ENCODE measurements at places on chromosomes 7 and 10.

- peaks cover 29% of the 10 kb centered on the region for H3K36me3 ChIP-seq
- H3K4me1 ChIP-seq = peaks cover 9% of the 10 kb centered on the region
- DNase-seq = no peak
These were observed 172.1 kb upstream of the AOAH start for GRCh38 chr7:36896418-36896817.

GRCh38 chr7:134639061-134639460 is 7.6 kb upstream of the BPGM start:
- no peak overlapping the region for H3K4me3 ChIP-seq
- H3K27ac ChIP-seq = no peak overlapping the region
- no peak for DNase-seq
- H3K27me3 ChIP-seq = no peaks in the 10 kb centered on the region

DNA sequence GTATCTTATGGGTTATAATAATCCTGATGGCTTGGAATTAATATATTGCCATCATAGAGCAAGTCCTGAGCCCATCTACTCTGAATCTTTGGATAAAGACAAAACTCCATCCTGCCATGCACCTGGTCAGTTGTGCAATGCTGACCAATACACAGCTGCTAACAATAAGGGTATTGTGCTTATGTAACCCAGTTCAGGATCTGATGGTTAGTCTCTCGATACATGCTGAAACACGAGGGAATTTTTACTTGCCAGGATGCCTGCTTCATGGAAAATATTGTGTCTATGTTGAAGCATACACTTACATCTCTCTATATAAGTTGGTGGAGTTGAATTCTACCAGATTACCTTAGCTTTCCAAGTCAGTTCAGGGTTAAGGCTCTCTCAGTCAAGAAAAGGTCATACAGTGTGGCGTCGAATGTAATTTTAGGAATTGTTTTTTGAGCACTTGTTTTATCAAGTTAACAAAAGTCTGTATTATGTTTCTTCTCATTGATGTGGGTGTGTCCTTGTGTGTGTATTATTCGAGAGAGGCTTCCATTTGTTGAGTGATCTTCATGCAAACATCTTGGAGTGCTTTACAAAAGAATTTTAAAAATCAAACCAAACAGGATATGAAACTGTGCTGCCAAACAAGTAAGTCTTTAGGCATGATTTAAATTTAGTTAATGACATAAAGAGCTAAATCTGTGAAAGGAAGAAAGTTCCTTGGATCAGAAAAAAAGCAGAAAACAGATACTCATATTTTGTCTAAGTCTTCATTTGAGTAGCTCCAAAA is 449.1 kb downstream of the SUGCT start:
- no peaks in the 10 kb centered on the region for H3K4me1 ChIP-seq
- no peaks in the 10 kb centered on the region for H3K27me3 ChIP-seq
- H3K4me3 ChIP-seq = no peak overlapping the region

DNA sequence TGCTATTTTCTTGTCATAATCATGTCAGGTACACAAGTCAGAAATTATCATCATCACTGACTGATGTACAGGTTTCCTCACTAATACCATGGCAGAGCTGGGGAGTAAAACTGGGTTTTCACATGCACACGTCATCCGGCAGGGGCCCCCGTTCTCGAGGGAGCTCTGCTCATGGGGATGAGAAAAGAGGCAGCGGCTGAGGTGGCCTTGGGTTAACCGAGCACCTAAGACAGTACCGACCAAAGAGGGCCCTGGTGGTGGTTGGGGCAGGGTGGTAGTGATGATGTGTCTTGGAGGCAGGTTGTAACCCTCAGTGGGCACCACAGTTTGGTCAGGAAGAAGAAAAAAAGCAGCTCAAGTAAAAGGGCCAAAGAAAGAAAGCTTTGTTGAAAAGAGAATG is 12.1 kb upstream of the TRPV6 start:
- no peaks in the 10 kb centered on the region for H3K4me1 ChIP-seq
- no peak overlapping the region for H3K27ac ChIP-seq
- peaks cover 36% of the 10 kb centered on the region for H3K27me3 ChIP-seq
- H3K4me3 ChIP-seq = no peak overlapping the region
- H3K36me3 ChIP-seq = no peaks in the 10 kb centered on the region
- no peak for DNase-seq

DNA sequence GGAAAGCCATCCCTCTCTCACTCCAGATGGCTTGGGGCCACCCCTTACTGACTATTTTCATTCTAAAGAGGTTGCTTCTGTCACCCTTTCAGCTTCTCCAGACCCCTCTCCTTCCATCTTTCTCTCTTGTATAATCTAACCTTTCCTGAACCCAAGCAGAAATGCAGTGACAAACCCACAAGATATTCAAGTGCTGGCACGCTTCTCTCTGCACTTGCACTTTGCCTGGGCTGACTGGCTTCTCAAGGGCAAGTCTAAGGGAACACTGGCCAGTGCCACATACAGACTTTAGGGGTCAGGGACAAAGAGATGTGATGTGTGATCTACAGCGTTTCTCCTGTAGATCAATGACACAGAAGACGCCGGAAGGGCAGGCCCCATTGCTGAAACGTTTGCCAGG is 150.4 kb upstream of the LANCL2 start:
- no peaks in the 10 kb centered on the region for H3K4me1 ChIP-seq
- no peak overlapping the region for H3K27ac ChIP-seq
- no peak for DNase-seq

DNA sequence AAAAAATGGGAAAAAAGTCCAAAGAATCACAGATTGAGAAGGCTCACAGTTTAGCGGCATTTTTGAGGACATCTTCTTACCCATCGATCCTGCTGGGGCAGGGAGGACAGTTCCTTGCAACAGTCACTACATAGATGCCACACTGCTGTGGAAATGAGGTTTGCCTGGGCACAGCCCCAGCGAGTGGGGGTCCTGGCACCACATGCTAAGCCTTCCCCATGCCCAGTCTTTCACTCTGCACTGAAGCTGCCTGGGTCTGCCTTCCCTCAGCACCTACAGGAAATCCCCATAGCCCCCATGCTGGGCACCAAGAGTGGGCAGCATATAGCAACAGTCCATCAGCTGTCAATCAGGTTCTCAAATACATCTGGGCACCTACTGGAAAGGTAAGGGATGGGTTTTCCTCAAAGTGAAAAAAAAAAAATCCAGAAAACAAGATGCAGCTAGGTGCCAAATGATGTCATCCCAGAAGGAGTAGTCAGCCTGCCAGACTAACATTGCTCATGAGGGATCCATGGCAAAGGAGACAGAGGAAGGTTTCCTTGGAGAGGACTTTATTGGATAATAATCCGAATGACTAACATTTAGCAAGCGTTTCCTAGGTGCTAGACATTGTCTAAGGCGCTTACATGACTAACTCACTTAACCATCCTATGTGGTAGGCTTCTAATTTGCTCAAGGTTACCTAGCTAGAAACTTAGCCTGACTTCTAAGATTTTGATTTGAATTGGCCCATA is 125.7 kb upstream of the CXCL12 start:
- H3K27me3 ChIP-seq = no peaks in the 10 kb centered on the region
- no peaks in the 10 kb centered on the region for H3K36me3 ChIP-seq
- H3K27ac ChIP-seq = no peak overlapping the region
- DNase-seq = no peak
- H3K4me3 ChIP-seq = no peak overlapping the region

- DNase-seq = no peak
- H3K4me3 ChIP-seq = no peak overlapping the region
- no peaks in the 10 kb centered on the region for H3K4me1 ChIP-seq
These were observed 1284.3 kb downstream of the XPNPEP1 start for GRCh38 chr10:108639010-108639409.

DNA sequence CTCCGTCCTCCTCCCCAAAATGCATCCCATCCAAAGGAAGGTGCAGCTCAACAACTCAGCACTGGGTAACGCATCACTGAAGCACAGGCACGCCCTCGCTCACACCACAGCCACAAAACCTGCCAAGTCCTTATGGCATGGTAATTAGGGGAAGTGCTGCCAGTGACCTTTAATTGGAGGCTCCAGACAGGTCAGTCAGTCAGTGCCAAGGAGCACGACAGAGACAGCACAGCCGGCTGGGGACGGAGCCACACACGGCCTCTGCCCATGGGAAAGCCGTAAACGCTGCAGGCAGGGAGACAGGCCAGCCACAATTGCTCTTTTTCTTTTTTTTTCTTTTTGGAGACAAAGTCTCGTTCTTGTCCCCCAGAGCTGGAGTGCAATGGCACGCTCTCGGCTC is 146.5 kb downstream of the MAD1L1 start:
- H3K27ac ChIP-seq = no peak overlapping the region
- no peak for DNase-seq
- no peak overlapping the region for H3K4me3 ChIP-seq
- H3K27me3 ChIP-seq = no peaks in the 10 kb centered on the region
- peaks cover 32% of the 10 kb centered on the region for H3K4me1 ChIP-seq

DNA sequence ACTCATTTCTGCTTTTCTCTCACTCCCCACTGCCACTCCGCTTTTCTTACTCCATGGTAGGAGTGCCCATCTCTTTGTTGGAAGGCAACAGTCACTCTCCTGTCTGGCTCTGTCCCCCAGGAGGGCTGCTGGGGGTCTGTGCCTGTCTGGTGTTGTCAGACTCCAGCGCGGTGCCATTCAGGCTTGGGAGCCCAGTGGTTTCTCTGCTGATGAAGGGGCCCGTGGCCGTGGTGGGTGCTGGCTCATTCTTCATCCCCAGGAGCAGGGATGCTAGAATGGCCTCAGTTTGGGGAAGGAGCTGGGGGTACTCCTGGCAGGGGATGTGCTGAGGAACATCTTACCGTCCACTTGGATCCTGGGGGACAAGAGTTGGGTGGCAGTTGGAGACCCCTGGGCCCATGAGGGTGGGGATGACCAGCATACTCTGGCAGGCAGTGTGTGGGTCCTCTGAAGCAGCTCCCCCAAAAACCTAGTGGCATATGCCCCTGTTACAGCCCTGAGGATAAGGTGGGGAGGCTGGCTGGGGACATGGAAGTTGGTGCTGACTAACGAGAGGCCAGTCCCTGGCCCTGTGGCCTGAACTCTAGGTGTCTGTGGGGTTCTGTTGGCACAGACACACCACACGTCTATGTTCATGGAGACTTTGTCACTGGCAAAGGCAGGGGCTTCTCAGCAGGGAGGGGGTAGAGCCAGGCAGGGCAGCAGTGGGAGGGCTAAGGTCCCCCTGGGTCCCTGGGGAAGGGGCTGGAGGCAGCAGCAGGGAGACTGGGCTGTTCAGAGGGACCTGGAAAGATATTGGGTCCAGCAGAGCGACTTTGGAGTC is 102.8 kb upstream of the RET start:
- H3K36me3 ChIP-seq = no peaks in the 10 kb centered on the region
- no peaks in the 10 kb centered on the region for H3K4me1 ChIP-seq
- H3K27ac ChIP-seq = no peak overlapping the region
- H3K27me3 ChIP-seq = no peaks in the 10 kb centered on the region
- no peak for DNase-seq

- no peak overlapping the region for H3K4me3 ChIP-seq
- no peak overlapping the region for H3K27ac ChIP-seq
- H3K27me3 ChIP-seq = no peaks in the 10 kb centered on the region
- no peak for DNase-seq
These were observed 84.8 kb downstream of the PLXNA4 start for GRCh38 chr7:132491391-132491945.

GRCh38 chr10:70162892-70163201 is 7.5 kb downstream of the SAR1A start:
- no peak overlapping the region for H3K4me3 ChIP-seq
- H3K27me3 ChIP-seq = no peaks in the 10 kb centered on the region
- no peak for DNase-seq
- H3K36me3 ChIP-seq = no peaks in the 10 kb centered on the region
- no peak overlapping the region for H3K27ac ChIP-seq

DNA sequence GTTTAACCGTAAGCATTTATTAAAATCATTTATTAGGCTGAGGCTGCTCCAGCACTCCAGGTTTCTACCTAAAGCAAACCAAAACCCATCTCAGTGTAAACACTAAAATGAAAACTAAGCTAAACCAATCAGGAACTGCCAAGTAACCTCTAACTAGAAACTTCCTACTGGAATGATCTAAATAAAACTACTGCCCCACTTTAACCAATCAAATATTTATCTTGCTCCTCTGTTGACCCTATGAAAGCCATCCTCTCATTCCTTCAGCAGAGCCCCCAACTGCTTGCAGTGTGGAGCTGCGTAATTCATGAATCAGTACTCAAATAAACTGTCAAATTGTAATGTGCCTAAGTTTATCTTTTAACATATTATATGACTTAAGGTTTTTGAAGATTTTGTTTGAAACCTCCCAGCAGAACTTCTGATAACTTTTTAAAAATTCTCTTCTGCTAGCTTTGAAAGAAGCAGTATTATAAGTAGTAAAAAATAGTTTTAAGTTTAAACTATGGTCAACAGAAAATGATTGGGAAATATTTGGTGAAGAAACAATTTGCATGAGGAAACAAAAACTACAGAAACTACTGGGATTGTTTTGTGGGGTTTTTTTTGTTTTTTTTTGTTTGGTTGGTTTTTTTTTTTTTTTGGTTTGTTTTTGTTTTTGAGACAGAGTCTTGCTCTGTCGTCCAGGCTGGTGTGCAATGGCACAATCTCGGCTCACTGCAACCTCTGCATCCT is 47.4 kb downstream of the GPR37 start:
- H3K4me3 ChIP-seq = no peak overlapping the region
- no peaks in the 10 kb centered on the region for H3K36me3 ChIP-seq
- H3K4me1 ChIP-seq = no peaks in the 10 kb centered on the region
- no peak for DNase-seq
